ENCODE measurements at places on chromosomes 7 and 10.

- no peak for DNase-seq
Measured at GRCh38 chr10:126177417-126178030, 210.8 kb downstream of the ADAM12 start.

DNA sequence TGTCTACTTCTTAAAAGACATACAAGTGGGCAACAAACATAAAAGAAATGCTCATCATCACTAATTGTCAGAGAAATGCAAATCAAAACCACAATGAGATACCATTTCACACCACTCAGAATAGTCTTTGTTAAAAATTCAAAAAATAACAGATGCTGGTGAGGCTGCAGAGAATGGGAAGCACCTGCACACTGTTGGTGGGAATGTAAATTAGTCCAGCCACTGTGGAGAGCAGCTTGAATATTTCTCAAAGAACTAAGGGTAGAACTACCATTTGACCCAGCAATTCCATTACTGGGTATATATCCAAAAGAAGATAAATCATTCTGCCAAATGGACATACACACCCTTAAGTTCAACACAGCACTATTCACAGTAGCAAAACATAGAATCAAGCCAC, 61.8 kb upstream of the STEAP1 start:
- DNase-seq, result no peak

- DNase-seq, result no peak
Measured at GRCh38 chr10:131588704-131589220, 277.2 kb upstream of the TCERG1L start.

DNA sequence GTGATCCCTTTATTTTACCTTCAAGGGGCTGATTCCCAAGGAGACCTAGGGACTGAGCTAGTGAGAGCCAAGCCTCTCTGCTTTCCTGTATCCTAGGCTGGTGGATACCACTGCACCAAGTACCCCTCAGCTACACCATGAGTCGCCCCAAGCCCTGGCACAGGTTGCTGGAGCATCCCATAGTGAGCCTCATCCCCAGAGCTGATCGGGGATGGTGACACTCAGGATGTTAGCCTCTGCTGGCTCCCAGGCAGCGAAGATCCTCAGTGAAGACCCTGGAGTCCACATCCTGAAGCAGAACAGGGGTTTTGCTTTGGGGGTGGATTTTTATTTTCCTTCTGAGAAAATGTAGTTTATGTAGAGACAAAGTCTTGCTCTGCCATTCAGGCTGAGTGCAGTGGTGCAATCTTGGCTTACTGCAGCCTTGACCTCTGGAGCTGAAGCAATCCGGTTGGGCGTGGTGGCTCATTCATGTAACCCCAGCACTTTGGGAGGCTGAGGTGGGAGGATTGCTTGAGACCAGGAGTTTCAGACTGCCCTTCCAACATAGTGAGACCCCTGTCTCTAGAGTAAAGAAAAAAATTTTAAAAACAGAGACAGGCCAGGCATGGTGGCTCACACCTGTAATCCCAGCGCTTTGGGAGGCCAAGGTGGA, 12.5 kb upstream of the ZNF212 start:
- no peak for DNase-seq

DNA sequence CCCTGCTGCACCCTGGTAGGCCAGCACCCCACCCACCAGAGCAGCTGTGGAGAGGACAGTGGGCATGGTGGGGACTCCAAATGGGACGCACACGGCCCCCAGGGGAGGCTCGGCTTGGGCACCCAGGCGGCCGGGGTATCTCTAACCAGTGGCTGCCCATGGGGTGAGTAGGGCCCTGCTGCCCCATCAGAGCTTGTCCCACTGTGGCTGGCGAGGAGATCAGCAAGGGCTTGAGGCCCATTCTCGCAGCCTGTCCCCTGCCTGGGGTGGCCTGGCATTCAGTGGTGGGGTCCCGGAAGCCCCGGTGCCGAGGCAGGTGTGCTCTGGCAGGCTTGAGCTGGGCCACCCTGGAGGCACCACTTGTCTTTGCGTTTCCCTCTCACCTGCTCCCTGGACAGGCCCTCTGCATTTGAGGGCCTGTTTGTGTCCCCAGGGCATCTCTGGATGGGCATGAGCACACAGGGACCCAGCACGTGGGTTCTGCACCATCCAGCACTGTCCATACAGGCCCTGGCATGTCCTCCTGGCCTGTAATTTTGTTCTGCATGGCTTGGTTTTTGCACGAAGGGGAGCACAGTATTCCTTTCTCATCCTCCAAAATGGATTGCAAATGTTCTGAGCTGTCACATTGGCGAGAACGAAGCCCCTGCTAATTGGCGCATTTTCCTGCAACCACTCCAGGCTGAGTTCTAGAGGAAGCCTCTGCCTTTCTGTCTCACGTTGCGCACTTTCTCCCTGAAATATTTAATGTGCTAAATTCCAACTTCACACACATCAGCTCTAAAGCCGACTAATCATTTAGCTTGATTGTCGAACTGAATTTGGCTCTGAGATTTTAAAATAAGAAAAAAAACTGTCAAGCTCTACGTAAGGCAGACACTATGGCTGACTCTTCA, 27.2 kb downstream of the PWWP2B start:
- DNase-seq, result no peak

Measured in stimulated activated CD4-positive, alpha-beta T cell treated with anti-CD3 and anti-CD28 coated beads, Interleukin-1b, Interleukin-23, amount 100 ng/mL, for 4 hours (primary cell).